ENCODE measurements at places on chromosomes 12 and 14.

GRCh38 chr14:64815257-64815656, 64.5 kb downstream of the SPTB start:
- no peak for DNase-seq

DNA sequence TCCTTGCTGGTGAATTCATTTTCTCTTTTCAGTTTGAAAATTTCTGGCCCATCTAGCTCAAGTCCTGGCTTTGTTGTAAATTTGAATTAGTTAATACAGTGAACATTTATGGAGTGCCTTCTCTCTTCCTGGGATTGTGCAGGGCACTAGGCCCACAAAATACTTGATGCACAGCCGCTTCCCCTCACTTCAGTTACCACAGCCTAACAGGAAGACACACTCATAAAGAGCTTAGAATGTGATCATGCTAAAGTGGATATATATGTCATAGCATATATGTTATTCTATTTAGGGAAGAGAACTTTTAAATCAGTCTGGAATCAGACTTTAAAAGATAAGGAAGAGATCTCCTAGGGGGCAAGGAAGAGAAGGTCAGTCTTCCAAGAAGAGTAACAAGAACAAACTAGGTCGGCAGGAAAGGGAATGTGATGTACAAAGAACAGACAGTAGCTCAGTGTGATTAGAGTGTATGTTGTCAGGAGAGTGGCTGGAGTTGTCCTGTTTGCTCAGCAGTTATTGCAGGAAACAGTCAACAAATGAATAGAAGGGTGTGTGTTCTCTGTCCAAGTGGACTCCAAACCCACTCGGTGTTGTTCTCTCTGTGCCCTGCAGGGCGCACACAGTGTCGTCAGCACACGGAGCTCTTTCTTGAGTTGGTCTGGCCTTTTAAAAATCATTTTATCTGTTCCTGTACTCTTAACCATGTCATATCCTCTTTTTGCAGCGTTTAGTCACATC, 74.4 kb downstream of the DAAM1 start:
- DNase-seq = no peak

DNA sequence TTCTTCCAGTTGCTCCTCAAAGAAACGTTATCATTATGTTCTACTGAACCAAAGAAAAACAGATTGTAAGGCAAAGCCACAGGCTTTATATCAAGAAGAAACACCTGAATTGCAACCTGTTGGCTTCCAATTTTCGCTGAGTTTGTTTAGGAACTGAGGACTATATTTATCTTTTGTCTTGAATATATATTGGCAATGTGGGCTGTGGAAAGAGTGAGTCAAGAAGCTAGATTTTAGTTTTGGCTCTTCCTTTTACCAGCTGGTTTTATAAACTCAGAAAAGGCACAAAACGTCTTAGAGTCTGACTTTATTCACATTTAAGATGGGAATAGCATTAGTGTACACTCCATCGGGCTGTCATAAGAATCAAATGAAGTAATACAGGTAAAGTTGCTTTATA, 10.4 kb upstream of the PTHLH start:
- DNase-seq = no peak

GRCh38 chr14:22650960-22651521, 6.9 kb upstream of the OR6J1 start:
- DNase-seq = no peak

DNA sequence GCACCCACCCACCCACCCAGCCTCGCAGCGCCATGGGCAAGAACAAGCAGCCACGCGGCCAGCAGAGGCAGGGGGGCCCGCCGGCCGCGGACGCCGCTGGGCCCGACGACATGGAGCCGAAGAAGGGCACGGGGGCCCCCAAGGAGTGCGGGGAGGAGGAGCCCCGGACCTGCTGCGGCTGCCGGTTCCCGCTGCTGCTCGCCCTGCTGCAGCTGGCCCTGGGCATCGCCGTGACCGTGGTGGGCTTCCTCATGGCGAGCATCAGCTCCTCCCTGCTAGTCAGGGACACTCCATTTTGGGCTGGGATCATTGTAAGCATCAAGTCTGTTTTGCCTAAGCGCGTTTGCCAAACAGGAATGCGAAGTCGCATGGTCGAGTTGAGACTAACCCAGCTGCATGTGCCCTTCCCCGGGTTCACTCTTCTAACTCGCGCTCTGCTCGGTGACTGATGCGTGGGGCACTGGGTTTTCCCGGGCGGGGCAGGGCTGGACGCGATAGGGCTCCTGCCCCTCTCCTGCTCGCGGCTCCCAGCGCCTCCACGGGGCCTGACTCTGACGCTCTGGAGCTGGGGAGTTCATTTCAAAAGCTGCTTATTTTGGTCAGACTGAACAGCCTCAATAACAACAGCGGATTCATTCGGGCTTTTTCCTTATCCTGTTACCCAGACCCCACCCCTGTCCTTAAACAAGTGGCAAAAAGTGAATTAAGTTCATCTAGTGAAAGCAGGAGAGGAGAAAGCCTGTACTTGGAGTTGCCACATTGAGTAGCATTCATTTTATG, 458 bp downstream of the SSPN start:
- DNase-seq = no peak

GRCh38 chr12:22329621-22330020, 4.9 kb downstream of the ST8SIA1 start:
- no peak for DNase-seq

GRCh38 chr14:69928111-69928523, 48.9 kb downstream of the SMOC1 start:
- DNase-seq = no peak

- DNase-seq = no peak
Measured at GRCh38 chr12:110316861-110317260, 35.8 kb downstream of the ATP2A2 start.

GRCh38 chr12:112514926-112515642, 96.3 kb downstream of the PTPN11 start:
- DNase-seq = no peak

DNA sequence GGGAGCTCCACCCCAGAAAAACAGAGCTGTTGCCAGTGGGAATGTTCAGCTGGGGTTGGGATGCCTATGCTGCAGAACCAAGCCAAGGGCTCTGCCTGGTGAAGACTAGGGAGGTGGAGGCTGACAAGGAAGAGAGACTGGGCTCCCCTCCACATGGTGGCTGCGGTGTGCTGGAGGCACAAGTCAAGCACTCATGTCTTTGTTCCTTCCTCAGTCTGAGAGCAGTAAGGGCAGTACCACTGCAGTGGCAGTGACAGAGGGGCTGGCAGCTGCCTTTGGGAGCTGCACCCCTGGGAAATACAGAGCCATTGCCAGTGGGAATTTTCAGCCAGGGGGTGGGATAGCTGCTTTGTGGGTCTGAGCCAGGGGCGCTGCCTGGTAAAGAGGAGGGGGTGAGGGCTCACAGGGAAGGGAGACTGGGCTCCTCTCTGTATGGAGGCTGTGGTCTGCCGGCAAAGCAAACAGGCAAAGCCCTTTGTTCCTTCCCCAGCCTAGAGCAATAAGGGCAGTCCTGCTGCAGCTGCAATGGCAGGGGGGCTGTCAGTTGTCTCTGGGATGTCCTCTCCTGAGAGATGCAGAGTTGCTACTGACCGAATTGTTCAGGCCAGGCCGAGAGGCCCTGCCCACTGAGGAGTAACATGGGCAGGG, 255.9 kb downstream of the RAD51B start:
- no peak for DNase-seq

DNA sequence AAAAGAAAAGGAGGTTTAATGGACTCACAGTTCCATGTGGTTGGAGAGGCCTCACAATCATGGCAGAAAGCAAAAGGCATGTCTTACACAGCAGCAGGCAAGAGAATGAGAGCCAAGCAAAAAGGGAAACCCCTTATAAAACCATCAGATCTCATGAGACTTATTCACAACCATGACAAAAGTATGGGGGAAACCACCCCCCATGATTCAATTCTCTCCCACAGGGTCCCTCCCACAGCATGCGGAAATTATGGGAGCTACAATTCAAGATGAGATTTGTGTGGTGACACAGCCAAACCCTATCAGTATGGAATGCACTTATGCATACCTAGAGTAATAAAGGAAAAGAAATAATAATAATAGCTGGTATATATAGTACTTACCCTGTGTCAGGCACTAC, 4.5 kb upstream of the GLIPR1 start:
- DNase-seq = no peak

DNA sequence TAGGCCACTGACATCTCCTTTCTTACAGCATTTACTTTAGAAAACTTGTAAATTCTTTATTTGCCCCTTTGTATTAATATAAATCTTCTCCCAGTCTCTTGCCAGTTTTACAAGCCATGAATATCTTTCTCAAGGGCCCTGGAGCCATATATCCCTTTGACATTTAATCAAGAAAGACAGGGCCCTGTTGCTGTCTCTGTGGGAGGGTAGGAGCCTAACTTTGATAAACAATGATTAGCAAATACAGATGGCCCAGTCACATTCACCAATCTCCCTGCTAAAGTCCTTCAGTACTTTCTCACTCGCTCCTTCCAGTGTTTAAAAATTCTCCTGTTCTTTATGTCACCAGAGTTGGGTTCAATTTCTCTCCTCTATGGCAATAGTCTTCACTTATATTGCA, 479.8 kb upstream of the USP15 start:
- DNase-seq = no peak

- DNase-seq = no peak
Measured at GRCh38 chr12:1801303-1801975, 18.9 kb upstream of the LRTM2 start.

DNA sequence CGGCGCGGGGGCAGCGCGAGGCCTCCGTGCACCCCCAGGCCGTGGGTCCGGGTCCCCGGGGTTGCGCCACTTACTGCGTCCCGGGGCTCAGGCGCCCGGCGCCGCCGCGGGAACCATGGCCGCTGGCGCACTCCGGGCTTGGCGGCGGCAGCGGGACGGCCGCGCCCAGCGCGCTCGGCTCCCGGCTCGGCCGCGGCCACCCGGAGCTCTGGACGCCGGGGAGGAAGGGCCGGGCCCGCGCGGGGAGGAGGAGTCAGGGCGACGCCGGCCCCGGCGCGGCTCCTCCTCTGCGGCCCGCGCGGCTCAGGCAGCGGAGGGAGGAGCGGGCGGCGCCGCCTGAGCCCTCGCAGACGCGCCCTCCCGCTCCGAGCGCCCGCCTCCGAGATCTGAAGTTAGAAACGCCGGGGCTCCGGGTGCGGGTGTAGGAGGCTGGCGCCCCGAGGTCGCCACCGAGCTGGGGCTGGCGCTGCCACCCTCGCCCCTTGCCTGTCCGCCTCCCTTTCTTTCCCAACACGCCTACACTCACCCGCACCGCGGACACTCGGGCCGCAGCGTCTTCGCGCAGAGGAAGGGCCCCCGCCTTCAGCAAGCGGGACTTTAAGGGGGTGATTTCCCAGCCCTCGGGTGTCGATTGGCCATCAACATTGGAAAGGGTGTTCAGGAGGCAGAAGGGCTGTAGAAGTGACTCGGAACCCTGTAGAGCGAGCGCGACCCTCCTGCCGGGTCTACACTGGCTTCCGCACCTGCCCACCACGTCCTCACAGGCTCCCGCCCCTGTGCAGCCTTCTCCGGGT, at the start of gene NIN:
Gene NIN (minus strand): TSS at position 231 of the 794 bp plus-strand sequence. CDS start 9,106 bp downstream, outside the sequence.
- DNase-seq = peak; percentile 75

- no peak for DNase-seq
Measured at GRCh38 chr12:122001466-122002209, 20.0 kb upstream of the BCL7A start.

GRCh38 chr12:29157486-29157946, 8.4 kb downstream of the FAR2 start:
- no peak for DNase-seq

DNA sequence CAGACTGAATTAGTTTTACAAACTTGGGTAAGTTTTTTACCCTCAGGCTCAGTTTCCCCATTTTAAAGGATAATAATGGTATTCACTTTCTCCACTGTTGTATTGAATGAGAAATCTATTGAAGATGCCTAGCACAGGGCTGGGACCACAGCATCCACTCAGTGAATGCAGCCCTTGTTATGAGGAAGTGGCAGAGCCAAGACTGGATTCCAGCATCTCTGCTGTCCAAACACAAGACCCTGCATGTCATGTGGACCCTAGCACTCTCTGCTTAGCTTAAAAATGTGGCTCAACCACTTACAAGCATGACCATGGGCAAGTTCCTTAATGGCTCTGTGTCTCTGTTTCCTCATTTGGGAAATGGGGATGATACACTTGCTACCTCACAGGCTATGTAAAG, 24.1 kb upstream of the TRIM9 start:
- DNase-seq = no peak

- no peak for DNase-seq
Measured at GRCh38 chr12:124622331-124622730, 54.9 kb upstream of the NCOR2 start.

GRCh38 chr12:109264943-109265650, 44.0 kb downstream of the FOXN4 start:
- DNase-seq = no peak

GRCh38 chr12:100331871-100332270, 25.0 kb upstream of the SLC17A8 start:
- no peak for DNase-seq

DNA sequence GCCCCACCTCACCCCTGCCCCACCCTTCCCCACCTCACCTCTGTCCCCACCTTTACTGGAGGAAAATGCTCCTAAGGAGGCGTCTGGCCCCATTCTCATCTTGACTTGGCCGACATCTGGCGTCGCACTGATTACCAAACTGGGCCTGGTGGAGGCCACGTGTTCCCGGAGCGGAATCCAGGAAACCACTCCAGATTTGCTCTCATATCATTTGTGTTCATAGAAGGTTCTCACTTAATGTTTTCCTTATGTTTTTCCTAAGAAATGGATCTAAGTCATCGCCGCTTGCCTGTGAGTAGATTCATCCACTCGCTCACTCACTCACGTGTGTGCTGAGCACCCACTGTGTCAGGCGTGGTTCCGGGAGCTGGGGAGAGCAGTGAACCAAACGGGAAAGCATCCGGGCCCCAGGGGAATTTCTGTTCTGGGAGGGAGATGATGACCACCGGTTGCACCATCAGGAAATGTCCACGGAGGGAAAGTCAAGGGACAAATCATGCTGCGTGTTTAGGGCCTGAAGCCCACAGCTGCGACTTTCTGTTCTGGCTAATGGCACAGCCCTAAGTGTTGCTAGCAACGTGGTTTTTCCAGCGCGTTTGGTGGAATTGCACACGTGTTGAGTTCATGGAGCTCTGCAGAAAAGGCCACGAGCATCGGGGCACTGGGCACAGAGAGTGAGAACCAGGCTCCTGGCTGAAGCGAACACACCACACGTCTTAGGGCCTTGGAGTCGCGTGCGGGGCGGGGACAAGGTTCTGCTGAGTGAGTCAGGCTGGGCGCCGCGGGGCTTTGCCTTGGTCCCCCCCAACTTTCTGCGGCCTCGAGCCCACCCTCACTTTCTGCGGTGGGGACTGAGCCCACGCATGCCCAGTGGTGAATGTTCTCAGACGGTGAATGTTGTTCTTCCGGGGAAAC, 57.7 kb downstream of the ADGRD1 start:
- DNase-seq = no peak

DNA sequence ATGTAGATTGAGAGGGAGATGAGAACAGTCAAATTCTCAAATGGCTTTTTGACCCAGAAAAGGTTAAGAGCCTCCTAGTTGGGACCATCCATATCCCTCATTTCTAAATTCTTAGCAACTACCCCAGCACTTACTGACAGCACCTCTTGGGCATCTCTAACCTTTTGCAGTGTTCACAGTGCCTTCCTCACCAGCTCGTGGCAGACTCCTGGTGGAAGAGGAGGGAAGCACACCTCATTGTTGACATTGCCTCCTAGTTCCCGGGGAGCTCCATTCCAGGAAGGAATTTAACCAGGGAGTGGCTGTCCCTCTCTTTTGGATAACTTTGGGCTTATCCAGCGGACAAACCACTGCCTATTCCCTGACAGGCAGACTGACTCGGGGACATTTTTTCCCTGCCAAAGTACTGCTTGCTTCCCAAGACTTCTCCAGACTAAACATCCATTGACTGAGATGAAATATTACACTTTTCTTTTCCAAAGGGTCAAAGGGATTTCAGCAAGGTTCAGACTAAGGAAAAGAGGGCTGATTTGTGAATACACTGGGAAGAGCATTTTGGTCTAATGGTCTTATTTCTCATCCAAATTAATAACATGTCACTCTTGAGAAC, 9.0 kb upstream of the OR6J1 start:
- DNase-seq = peak; percentile 14
